NCI-H2171 (cell line): ENCODE measurements at places on chromosomes 16 and 17.

GRCh38 chr17:45316434-45317110, at the start of gene MAP3K14:
MAP3K14 (minus strand) TSS chr17:45317020; CDS start chr17:45290745, 26,275 bp downstream.
- peak; percentile 47 for DNase-seq

GRCh38 chr16:14199624-14200023, 128.5 kb downstream of the MRTFB start:
- DNase-seq, result no peak

GRCh38 chr17:12522336-12522735, 143.4 kb upstream of the MYOCD start:
- no peak for DNase-seq

GRCh38 chr16:29984137-29984763, 10.6 kb downstream of the TAOK2 start:
- no peak for DNase-seq

GRCh38 chr17:63621229-63621683, 961 bp upstream of the MAP3K3 start:
- DNase-seq, result no peak

- no peak for DNase-seq
These were observed 51.7 kb downstream of the SDK2 start for GRCh38 chr17:73592501-73592961.

- DNase-seq, result no peak
These were observed 18.7 kb downstream of the SREBF1 start for GRCh38 chr17:17818088-17818526.

- DNase-seq, result peak; percentile 86
These were observed 634 bp downstream of the KANSL1 start for GRCh38 chr17:46192439-46193150.

- DNase-seq, result no peak
These were observed 16.6 kb downstream of the GPR179 start for GRCh38 chr17:38326996-38327792.

DNA sequence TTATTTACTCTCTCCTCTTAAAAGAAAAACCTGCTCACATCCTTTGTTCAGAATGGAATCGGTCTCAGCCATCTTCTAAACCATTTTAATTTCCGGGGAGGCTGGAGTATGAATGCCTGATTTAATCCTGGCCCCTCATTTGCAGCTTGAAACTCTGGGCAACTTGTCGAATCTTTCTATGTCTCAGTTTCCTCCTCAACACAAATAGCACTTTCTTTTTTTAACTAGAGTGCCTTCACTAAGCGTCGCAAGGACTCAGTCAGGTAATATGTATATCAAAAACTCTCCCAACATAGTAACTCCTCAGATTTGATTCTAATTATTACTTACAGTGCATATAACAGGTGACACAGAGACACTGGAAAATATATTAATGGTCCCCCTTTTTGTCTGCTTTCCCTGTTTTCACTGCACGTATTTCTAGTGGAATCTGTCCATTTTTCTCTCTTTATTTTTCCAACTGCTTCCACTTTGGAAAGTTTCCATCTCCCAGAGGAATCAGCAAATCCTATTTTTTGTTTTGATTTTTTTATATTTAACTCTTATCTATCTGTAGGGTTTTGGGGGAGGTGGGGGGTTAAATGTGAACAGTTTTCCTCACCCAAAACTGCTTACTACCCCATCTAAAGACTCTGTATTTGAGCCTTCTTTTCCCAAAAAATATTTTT, 18.6 kb downstream of the SNN start:
- no peak for DNase-seq

DNA sequence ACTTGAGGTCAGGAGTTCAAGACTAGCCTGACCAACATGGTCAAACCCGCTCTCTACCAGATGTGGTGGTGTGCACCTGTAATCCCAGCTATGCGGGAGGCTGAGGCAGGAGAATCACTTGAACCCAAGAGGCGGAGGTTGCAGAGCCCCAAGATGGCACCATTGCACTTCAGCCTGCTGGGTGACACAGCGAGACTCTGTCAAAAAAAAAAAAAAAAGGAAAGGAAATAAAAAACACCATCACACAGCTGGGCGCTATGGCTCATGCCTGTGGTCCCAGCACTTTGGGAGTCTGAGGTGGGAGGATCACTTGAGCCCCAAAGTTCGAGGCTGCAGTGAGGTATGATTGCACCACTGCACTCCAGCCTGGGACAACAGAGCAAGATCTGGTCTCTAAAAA, 13.3 kb upstream of the SBK1 start:
- DNase-seq, result no peak

- DNase-seq, result no peak
These were observed 1476.7 kb upstream of the CDH8 start for GRCh38 chr16:63512910-63513309.

DNA sequence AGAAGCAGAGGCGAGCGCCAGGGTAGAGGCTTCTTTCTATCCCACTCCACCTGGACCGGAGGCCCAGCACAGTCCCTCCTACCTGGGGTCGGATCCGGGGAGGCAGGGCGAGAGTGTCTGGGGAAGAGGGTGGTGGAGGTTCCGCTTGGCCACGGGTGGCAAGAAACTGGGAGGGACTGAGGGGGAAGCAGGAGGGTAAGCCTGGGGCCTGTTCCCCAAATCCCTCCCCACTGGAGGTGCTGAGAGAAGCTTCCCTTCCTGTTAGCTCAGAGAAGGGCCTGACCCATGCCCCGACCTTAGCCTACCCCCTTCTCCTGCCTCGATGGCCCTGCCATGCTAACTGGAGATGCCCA, 1.8 kb upstream of the TPPP3 start:
- DNase-seq, result no peak

GRCh38 chr16:78571898-78572358, 472.5 kb downstream of the WWOX start:
- DNase-seq, result no peak

GRCh38 chr17:71682174-71682494, 438.7 kb upstream of the SOX9 start:
- no peak for DNase-seq

GRCh38 chr17:75684924-75685323, 17.8 kb downstream of the SAP30BP start:
- DNase-seq, result peak; percentile 96

DNA sequence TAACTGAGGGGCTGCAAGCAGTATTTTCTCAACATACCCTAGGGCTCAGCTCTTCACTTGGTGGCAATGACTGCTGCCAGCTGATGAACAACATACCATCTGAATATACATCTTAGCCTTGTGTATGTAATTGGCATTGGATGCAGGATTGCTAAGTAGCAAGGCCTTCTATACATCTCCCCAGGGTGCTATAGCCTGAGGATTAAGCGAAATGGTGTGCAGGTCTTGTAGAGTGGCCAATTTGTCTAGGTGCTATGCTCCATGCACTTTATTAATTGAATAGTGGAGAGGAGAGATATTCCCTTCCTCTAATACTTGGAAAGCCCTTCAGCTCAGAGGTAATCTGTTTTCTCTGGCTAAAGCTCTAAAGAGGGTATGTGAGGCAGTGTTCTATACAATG, 71.9 kb downstream of the KIF2B start:
- DNase-seq, result no peak

DNA sequence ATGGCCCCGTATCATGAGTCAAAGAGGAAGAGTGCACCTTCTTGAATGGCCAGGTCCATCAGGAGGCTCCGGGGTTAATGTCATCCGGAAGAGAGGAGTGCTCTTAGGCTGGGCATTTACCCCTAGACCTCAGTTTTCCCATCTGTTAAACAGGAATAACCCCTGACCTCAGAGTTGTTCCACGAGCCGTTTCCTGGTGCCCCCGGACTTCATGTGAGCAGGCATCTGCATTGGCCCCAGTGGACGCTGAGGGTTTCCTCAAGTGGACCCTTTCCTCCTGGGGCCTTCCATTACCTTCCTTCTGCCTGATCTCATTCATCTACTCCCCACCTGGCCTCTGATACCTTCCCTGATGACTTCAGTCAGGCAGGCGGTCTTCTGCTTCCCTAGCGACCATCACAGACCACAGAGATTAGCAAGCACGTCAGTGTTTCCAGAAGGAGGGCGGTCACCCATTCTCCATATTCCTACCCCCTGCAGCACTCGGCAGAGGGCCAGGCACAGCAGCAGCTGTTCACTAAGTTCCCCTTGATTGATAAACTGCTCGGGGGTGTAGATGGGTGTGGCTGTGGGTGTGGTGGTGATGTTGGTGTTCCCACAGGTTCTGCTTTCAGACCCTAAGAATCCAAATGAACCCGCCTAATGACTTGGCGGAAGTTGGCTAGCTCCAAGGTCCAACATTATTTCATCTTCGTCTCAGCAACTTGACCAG, 346.6 kb upstream of the TNRC6C start:
- no peak for DNase-seq

DNA sequence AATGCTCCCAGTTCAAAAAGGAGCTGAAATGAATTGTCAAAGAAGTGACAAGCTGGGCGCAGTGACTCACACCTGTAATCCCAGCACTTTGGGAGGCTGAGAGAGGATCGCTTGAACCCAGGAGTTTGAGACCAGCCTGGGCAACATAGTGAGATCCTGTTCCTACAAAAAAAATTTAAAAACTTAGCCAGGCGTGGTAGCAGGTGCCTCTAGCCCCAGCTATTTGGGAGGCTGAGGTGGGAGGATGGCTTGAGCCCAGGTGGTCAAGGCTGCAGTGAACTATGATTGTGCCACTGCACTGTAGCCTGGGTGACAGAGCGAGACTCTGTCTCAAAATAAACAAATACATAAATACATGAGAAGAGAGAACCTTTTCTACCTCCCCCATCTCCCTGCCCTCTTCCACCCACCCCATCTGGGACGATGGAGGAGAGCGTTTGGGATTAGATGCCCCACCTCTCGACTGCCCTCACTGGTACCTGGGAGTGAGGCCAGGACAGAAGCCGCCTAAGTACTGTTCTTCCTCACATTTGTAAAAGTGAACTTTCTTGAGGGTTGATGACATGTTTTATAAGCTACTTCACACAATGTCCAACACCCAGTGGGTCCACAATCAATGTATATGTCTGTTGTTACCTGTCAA, 2.4 kb downstream of the IL4R start:
- no peak for DNase-seq

DNA sequence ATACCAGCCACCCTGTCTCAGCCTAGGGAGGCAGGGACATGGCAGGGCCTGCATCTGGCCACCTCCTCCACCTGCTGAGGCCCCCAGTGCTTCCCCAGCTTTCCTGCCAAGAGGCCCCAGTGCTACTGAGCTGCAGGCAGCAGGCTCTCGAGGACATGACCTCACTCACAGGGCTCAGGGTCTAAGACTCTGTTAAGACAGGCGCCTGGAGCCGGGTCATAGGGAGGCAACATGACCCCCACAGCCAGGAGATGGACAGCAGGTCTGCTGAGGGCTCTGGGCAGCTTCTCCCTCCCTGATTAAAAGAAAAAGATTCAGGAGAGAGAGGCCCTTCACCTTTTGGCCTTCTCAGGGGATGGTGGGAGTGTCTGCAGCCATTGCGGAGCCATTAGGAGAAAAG, 23.2 kb upstream of the FASN start:
- DNase-seq, result no peak

GRCh38 chr17:73091410-73091769, 1.1 kb downstream of the SLC39A11 start:
- no peak for DNase-seq

DNA sequence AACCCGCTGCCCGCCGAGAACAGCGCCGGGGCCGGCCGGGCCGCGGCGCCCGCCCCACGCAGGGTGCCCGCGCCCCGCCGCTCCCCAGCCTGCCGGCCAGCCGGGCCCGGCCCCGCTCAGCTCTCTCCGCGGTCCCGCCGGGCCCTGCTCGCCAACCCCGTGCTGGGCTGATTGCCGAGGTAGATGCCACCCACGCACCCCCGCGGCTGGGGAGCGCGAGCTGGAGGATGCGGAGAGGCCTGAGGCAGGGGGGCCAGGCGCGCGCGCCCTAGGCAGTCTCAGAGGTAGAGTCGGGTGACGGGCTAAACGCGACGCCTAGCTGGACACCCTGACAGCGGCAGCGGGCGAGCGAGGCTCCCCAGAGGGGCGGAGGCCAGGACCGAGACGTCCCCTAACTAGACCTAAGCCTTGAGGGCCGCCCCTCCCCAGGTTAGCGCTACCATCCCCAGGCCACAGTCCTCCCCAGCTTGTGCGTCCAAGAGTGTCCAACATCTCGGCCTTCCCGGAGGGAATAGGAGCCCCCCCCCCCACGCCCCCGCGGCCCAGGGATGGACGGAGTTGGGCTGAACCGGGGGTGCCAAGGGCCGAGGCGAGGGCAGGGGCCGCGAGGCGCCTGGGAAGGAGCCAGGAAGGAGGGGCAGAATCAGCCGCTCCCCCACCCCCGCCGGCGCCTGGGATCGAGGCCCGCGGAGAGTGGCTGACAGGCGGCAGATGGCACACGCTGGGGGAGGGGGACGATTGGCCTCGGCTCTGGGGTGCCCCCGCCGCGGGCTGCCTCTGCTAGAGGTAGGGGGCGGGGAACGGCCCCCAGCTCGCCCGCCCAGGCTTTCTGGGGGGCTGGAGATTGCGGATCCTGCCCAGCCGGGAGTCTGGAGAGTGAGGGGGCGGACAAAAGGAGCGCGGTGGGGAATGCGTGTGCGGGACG, 2.5 kb upstream of the ZNF423 start:
- peak; percentile 84 for DNase-seq

- DNase-seq, result no peak
These were observed 22.3 kb downstream of the GPT2 start for GRCh38 chr16:46906360-46907060.

- no peak for DNase-seq
These were observed 647 bp downstream of the FBXL20 start for GRCh38 chr17:39400547-39401411.

DNA sequence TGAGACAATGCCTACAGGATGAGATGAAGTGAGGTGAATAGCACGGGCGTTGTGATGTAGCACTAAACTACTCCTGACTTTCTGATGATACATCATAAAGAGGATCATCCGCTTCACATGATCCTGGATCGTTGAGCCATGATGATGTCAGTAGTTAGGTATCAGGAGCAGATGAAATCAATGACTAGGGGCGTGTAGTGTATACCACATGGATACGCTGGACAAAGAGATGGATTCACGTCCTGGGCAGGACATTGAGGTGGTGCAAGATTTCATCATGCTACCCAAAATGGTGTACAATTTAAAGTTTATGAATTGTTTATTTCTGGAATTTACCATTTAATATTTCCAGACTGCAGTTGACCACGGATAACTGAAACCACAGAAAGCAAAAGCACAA, 156.6 kb downstream of the ANKFN1 start:
- DNase-seq, result no peak

- DNase-seq, result no peak
These were observed 193.0 kb downstream of the SPECC1 start for GRCh38 chr17:20202141-20202621.

DNA sequence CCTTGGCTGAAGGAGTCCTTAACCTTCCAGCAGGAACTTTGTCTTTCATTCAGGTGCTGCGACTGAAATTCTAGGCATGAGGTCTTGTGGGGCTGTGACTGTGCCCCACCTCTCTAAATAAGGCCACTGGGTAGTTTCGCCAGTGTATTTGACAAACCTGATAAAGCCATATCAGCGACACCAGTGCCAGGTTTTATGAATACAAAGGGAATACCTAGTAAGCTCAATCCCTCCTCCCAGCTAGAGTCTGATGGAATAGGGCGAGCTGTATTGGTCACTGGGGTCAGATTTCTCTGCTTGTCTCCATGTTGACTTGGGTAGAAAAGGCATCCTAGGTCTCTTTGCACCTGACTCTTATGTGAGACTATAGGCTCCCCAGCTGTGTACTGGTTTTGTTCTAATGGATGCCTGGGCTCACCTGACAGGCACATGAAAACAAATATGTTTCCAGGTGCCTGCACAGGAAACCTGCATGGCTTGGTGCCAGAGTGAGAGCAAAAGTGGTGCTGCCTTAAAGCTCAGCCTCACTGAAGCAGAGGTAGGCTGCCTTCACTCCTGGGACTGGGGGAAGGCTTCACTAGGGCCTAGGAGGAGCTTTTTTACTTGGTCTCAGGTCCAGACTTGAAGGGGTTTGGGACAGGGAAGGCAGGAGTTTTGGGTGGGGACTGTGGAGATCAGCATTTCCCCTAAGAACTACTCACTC, 8.3 kb downstream of the SLC7A6 start:
- DNase-seq, result peak; percentile 86
